Activated CD8-positive, alpha-beta memory T cell treated with anti-CD3 and anti-CD28 coated beads for 1 hour (primary cell): ENCODE measurements at places on chromosomes 4 and X.

- no peak for DNase-seq
These were observed 69.5 kb downstream of the AASDH start for GRCh38 chr4:56317749-56318148.

- no peak for DNase-seq
These were observed 66.0 kb downstream of the REPS2 start for GRCh38 chrX:17012465-17012864.

DNA sequence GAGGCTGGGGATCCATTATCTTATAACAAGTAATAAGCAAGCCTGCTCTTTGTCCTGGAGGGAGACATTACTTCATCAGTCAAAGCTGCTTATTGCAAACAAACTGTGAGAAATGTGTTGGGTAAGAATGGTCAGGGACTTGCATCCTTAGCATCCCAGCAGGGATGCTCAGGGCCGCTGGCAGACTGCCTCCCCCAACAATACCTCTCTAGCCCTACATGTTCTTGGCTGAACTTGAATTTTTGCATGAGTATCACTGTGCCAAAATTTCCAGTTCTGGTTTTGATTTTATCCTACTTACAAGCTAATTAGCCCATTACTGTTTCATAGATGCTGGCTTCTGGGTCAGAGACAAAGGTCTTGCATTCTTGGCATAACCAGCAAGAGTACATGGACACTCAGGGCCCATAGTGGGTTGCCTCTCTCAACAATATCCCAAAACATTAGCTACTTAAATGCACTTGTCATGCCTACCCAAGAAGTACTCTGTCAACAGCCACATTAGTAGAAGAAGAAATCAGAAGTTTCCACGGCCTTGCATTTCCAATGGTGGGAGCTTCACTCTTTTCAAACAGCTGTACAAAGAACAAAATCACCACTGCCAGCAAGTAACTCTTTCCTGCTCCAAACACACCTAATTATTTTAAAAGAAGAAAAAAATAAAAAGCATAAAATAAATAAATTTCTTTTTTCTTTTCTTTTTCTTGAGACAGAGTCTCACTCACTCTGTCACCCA, 41.9 kb upstream of the NEUROG2 start:
- DNase-seq = no peak

DNA sequence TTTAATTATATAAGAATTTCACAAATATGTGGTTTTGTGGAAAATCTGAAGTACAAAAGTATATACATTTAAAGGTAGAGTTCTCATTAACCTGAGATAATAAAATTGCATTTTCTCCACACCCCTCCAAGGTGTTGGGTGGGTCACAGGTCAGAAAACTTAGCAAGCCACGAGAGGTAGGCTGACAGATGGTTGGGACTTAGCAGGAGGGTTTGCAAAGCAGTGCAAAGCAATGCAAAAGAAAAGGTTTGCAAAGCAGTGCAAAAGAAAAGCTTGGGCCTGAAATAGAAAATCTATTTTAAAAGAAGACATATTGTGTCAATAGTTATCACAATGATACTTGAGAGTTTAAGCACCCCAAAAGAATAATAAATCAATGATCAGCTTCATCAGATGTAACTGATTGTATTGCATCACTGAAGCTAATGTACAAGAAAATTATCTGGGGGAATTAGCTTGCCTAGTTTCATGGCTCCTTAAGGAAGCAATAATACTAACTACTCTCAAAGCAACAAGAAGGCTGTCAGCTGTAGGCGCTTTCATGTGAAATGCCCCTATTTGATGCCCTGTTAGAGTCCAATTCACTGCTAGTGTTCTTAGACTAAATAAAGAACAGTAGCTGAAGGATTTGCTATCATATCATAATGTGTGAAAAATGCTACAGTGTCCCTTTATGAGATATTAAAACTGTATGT, 319.5 kb downstream of the KCNIP4 start:
- DNase-seq = no peak
